ENCODE measurements at places on chromosomes 12 and 14.

- no peak for DNase-seq
These were observed 44.2 kb upstream of the DCD start for GRCh38 chr12:54692353-54692752.

- no peak for DNase-seq
These were observed 623.2 kb downstream of the CCER1 start for GRCh38 chr12:90331821-90332220.

GRCh38 chr12:1812650-1813302, 7.6 kb upstream of the LRTM2 start:
- DNase-seq = no peak

- DNase-seq = no peak
These were observed 141.3 kb downstream of the CACNA1C start for GRCh38 chr12:2194060-2194459.

DNA sequence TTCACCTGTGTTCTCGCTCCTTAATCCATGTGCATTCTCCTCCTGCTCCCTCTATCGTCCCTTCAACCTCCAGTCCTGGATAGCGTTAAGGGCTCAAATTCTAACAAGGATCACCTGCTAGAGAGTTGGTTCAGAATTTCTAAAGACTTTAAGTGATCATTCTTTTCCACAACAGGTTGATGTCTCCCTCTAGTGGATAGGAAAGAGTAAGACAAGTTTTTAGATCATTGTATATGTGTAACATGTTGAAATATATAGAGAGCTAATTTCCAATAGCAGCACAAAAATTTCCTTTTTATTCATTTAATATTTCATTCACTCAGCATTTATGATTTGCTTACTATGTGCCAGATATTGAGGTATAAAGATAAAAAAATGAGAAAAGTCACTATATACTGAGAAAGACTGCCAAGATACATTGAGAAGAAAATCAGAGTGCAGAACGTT, 9.3 kb upstream of the ESR2 start:
- DNase-seq = peak; percentile 61

DNA sequence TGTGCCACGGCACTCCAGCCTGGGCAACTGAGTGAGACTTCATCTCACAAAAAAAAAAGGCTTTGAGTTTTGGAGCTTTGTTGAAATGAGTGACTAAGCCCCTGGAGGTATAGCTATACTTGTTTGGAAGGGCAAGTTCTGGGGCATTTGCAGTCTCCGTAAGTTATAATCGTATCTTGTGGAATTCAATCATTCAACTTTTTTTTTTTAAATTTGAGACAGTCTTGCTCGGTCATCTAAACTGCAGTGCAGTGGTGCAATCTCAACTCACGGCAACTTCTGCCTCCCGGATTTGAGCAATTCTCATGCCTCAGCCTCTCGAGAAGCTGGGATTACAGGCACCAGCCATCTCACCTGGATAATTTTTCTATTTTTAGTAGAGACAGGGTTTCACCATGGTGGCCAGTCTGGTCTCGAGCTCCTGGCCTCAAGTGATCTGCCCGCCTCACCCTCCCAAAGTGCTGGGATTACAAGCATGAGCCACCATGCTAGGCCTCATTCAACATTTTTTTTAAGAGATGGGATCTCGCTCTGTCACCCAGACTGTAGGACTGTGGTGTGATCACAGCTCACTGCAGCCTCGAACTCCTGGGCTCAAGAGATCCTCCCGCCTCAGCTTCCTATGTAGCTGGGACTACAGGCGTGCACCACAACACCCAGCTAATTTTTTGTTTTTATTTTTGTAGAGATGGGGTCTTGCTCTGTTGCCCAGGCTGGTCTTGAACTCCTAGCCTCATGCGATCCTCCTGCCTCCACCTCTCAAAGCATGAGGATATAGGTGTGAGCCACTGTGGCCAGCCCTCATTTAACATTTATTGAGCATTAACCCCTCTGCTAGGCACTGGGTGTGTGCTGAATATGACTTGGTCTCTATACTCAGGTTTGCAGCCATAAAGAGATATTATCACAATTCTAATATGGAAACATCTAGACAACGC, 133.7 kb upstream of the MAP1LC3B2 start:
- DNase-seq = no peak

- no peak for DNase-seq
These were observed 175.1 kb upstream of the SLC38A2 start for GRCh38 chr12:46547421-46548354.

- no peak for DNase-seq
These were observed 150.3 kb upstream of the AVPR1A start for GRCh38 chr12:63301311-63301710.

DNA sequence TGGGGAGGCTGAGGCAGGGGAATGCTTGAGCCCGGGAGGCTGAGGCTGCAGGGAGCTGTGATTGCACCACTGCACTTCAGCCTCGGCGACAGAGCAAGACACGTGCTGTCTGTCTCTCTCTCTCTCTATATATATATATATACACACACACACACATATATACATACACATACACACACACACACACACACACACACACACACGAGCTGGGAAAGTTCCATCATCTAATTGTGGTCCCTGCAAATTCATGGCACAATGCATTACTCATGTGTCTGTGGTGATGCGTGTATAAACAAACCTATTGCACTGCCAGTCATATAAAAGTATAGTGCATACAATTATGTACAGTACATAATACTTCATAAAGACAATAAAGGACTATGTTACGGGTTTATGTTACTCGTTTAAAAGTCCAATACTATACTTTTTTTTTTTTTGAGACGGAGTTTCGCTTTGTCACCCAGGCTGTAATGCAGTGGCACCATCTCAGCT, 36.6 kb downstream of the WDR89 start:
- no peak for DNase-seq

GRCh38 chr14:33342299-33342974, 403.8 kb downstream of the NPAS3 start:
- no peak for DNase-seq

- DNase-seq = no peak
These were observed 71.7 kb downstream of the TGFB3 start for GRCh38 chr14:75910048-75910447.

- peak; percentile 77 for DNase-seq
These were observed at the start of gene TAMALIN for GRCh38 chr12:52006726-52007157. Gene TAMALIN (plus strand): TSS chr12:52006946. CDS start chr12:52007020, 74 bp downstream.

GRCh38 chr12:6360578-6361490, 14.5 kb downstream of the SCNN1A start:
- no peak for DNase-seq

GRCh38 chr12:113734503-113734902, 231.6 kb downstream of the RBM19 start:
- no peak for DNase-seq

DNA sequence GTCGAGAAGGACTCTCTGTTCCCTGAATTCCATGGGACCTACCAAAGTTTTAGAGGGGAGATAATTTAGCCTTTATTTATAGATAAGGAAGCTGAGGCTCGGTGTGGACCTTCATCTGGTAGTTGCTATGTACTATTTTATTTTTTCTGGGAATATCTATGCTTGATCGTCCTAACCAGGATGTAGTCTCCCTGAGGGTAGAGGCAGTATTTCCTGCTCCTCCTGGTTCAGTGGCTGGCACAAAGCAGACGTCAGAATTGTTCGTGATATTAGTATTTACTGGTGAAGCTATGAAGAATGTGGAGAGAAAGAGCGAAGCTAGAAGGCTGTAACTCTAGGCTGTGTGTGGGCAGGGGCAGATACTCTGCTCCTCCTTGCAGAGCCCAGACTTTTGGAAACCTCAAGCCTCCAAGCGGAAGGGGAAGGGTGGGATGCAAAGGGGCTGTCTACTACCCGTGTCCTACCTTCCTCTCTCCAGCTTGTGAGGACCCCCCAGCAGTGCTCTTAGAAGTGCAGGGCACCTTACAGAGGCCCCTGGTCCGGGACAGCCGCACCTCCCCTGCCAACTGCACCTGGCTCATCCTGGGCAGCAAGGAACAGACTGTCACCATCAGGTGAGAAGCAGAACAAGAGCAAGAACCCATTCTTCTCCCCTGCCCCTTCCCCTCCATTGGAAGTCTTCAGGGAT, 1.4 kb downstream of the LRP10 start:
- no peak for DNase-seq

- no peak for DNase-seq
These were observed 70.9 kb downstream of the MON2 start for GRCh38 chr12:62537551-62537950.

GRCh38 chr12:81668475-81668874, 90.7 kb downstream of the PPFIA2 start:
- no peak for DNase-seq

- DNase-seq = no peak
These were observed 444.6 kb downstream of the SOX5 start for GRCh38 chr12:23504641-23505399.

DNA sequence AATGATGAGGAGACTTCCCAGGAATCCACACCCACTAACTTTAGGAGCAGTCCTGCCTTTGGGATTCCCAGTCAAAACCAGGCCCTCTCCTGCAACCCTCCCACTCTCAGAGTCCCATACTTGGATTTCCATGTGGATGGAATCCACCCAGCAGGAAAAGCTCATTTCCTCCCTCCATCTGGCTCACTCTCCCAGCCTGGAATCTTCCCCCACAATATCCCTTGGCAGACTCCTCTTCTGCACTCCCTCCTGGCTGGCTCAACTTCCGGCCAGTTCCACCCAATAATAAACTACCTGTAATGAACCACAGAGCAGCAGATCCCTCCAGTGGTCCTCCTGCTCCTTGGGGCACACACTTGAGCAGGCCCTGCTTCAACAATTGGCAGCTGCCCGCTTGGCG, 102.8 kb upstream of the EGLN3 start:
- DNase-seq = no peak

DNA sequence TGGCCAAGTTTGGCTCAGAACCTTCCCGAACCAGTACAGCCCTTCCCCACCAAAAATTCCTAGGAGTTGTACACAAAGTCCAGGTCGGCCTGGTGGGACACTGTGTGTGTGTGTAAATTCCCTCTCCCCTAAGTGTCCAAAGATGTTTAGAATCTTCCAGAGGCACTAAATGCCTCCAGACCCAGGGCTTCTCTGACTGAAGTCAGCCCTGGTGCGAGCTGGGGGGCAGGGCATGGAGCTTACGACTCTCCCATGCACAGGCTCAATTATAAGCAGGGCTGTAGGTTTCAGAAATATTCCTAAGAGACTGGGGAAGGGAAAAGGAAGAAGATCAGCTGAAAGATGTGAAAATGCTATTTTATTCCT, 106.9 kb upstream of the ATF7IP start:
- DNase-seq = no peak

DNA sequence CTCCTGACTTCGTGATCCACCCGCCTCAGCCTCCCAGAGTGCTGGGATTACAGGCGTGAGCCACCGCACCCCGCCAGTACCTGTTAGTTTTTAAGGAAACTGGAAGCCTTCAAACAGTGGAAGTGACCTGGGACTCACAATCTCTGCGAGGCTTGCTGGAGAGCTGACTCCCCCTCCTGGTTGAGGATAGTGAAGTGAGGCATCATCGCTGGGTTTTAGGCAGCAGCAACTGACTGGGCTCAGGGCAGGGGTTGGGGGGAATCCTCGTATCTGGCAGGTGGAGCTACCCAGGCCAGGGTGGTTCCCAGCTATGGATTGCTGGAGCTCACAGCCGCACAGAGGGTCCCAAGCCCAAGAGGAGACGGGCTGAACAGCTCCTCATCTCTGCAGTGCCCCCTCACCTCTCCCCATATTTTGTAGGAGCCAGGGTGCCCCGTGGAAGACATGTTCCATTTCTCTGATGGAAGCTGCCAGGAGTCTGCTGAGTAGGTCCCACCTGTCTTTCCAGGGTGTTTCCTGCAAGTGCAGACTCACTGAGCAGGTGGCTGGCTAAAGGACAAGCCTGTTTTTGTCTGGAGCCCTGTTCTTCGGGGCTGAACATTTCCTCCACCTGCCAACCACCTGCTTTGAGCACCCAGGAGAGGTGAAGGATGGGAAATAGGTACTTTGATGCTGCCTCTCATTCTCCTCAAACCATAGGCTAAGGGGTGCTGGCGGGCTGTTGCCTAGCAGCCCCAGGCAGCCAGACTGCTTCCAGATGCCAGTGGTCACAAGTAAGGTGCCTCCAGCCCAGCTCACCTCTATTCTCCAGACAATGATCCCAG, 3.1 kb downstream of the AVIL start:
- no peak for DNase-seq

- no peak for DNase-seq
These were observed 27.3 kb downstream of the PNMA1 start for GRCh38 chr14:73686901-73687300.

DNA sequence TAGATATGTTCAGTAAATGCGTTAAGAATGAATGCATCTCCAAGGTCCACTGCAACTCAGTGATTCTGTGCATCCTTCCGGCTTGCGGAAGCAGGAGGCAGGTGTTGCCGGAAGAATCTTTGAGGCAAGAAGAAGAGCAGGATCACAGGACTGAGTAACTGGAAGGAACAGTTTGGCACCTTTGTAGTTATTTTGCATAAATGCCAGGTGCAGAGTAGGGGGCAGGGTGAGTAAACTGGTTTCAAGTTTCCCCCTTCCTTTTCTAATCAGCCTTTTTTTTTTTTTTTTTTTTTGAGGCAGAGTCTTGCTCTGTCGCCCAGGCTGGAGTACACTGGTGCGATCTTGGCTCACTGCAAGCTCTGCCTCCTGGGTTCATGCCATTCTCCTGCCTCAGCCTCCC, 22.3 kb downstream of the DYRK4 start:
- no peak for DNase-seq

GRCh38 chr12:75819512-75819911, 212.1 kb downstream of the PHLDA1 start:
- DNase-seq = no peak

DNA sequence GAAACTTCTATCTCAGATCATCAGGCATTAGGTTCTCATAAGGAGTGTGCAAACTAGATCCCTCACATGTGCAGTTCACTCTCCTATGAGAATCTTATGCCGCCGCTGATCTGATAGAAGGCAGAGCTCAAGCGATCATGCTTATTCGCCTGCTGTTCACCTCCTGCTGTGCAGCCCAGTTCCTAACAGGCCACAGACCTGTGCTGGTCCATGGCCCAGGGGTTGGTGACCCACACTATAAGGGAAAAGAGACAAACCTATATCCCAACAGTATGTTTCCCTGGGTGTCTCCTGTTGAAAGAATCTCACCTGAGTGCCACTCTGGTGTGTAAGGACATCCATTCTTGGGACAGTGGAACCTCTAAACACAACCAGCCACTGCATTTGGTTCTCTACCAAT, 186.3 kb downstream of the RIMBP2 start:
- no peak for DNase-seq

DNA sequence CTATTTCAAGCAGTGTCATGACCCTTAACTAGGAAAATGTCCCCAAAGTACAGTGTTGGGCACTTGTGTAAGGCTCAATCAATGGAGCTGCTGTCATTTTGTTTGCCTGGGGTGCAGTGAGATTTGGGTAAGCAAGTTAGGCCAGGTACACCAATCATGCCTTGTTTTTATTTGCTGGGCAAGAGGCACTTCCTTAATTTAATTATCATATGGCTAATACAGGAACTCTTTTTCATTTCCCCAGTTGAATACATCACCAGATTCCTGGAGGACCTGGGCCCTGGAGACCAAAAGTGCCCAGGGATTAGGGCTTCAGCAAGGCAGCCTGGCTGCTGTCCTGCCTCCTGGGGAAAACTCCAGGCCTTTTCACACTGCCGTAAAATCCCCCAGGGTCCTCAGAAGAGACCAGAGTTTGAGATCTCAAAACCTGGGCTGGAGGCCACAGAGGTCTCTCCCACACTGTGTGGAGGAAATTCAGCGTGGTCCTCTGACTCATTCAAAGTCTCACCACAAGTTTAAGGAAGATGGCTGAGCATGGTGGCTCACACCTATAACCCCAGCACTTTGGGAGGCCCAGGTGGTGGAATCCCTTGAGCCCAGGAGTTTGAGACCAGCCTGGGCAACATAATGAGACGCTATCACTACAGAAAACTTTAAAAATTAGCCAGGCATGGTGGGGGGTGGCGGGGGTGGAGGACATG, 28.4 kb upstream of the FOXN3 start:
- DNase-seq = no peak

Data from naive thymus-derived CD8-positive, alpha-beta T cell (primary cell).